AG09309 (cell line): ENCODE measurements at places on chromosomes 3 and 15.

DNA sequence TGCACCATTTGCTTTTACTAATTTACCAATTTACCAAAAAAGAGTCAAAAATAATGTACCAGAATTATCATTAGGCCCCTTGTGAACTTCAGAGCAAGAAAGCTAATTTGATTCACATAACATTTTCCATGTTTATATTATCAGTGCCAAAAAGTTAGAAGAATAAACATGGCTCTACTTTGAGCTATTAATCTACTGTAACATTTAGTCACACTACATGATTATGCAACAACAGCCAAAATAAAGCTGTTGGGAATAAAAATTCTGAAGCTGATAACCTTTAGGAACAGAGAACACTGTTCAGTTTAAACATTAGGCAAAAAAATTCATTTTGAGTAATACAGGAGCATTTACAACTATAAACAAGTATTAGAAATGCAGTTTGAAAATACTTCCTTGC is 63.6 kb downstream of the PROS1 start:
- DNase-seq, result no peak

DNA sequence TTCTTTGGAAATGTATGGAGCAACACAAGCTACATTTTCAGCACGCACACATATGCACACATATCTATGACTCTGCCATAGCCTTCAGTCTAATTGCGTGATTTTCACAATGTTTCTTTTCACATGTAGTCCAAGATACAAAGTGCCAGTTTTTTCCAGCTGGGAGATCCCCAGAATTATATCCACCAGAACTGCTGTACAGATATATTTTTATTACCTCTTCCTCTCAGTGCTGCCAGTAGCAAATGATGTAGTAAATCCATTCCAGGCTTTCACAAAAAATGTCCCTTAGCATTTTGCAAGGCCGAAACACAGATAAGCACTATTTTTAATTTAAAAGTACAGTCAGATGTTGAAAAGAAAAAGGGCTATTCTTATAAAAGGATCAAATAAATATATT is 719.8 kb upstream of the SEMA6D start:
- no peak for DNase-seq

DNA sequence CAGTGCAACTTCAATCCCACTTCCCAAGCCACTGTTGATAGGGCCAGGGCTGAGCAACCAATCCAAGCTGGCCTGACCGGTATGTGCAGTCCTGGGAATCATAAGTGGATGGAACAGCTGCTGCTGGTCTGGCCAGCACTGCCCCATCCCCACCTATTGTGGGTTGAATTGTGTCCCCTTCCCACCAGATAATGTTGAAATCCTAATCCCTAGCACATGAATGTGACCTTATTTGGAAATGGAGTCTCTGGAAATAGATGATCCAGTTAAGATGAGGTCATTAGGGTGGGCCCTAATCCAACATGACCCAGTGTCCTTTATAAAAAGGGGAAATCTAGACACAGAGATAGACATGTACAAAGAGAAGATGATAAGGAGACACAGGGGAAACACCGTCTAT is 13.7 kb upstream of the PDIA5 start:
- no peak for DNase-seq

DNA sequence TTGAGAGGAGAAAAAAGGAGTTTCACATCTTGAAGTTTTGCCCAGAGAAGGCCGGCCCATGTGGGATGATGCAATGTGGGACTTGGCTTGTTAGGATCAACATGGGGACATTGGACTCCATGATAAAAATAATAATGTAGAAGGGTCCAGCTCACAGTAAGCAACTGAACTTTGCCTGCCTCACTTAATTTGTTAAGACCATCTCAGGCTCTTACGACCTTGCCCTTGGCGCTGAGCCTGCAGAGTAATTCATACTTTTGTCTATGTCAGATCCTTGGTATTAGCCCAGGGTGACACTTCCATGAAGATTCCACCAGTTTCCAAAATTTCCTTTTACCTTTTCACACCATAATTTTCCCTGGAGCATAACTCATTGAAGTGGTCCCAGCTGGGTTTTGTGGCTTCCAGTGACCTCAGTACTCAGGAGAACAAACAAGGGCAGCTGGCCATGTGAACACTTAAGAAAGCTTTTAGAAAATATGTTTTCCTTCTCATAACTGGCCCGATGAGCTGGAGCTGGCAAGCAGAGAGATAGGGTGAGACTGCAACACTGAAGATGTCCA is 315.4 kb upstream of the RASGRP1 start:
- DNase-seq, result no peak

DNA sequence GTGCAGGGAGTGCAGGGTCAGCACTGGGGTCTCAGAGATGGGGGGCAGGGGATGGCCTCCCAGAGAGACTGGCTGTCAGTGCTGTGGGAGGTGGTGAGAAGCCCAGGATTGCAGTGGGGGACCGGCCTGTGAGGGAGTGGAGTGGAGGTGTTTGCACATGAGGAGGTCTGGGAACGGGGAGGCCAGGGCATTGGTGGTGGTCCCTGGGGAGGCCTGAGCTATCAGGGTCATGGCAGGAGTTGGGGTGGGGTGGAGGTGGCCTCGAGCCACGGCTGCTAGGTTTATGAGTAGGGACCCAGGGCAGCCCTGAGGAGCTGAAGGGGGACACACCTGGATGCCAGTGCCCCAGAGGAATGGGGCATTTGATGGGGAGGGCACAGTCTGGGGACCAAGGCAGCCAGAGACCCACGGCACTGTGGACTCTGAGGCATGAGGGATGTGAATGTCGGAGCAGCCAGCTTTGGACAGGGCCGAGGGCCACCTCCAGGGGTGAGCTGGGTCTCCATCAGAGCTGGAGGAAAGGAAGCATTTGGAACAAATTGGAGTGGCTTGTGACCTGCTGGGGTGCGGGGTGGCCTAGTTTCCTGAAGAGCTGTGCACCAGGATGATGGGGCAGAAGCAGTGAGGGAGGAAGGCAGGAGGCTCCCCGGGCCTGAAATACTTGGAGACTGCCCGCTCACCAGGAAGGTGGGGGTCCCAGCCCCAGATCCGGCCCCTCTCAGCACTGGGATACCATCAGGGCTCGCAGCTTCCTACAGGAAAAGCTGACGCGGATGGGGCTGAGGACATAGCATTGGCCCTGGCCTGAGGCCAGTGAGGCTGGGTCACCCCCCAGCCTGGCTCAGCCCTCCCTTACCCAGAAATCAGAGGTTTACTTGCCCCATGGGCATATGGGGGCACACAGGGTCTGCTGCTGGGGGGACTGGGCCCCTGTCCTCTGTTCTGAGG is 9.5 kb upstream of the CSPG4 start:
- DNase-seq, result no peak

- DNase-seq, result no peak
Measured at GRCh38 chr15:96361309-96362010, 31.0 kb downstream of the NR2F2 start.

DNA sequence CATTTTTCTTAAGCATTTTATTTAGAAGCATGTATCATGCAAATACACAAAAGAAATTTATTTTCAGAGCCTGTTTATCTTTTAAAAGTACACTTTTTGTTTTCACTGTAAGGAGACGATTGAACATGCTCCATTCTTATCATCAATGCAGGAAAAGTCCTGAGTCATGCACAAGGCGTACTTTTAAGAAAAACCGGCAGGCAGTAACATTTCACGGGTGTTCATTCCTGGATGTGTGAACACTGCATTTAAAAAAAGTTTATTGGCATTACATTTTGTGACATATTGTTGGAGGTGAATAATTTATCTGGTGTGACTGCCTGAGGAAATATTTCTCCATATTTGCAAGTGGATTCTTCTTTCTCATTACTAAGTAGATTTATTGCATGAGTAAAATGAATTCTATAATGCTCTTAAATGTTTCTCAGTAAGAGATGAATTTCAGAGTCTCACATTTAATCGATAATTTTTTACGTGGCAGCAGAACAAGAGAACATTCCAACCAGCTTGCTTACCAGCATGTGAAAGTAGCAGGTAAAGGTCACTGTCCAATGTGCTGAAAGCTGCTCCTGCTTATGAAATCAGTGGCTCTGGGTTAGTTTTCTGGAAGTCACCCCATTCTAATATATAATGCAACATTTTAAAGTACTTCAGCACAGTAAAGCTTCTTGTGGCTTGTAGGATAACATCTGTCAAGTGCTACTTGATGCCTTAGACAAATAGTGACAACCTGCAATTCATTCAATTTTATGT is 87.0 kb downstream of the SV2B start:
- no peak for DNase-seq

DNA sequence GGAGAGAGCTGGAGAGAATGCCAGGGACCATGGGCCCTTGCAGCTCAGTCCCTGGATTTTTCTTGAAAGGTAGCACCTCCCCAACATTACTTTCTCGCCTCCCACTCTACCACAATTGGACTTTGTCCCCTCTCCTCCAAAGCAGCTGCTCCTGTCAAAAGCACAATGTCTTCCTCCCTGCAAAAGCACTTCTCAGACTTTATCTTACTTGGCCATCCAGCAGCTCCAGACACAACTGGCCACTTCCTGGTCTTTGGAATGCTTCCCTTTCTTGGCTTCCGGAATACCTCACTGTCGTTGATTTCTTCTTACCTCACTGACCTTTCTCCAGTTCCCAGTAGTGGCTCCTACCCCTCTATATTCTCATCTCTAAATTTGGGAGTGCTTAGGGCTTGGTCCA is 134.6 kb upstream of the PROK2 start:
- no peak for DNase-seq

DNA sequence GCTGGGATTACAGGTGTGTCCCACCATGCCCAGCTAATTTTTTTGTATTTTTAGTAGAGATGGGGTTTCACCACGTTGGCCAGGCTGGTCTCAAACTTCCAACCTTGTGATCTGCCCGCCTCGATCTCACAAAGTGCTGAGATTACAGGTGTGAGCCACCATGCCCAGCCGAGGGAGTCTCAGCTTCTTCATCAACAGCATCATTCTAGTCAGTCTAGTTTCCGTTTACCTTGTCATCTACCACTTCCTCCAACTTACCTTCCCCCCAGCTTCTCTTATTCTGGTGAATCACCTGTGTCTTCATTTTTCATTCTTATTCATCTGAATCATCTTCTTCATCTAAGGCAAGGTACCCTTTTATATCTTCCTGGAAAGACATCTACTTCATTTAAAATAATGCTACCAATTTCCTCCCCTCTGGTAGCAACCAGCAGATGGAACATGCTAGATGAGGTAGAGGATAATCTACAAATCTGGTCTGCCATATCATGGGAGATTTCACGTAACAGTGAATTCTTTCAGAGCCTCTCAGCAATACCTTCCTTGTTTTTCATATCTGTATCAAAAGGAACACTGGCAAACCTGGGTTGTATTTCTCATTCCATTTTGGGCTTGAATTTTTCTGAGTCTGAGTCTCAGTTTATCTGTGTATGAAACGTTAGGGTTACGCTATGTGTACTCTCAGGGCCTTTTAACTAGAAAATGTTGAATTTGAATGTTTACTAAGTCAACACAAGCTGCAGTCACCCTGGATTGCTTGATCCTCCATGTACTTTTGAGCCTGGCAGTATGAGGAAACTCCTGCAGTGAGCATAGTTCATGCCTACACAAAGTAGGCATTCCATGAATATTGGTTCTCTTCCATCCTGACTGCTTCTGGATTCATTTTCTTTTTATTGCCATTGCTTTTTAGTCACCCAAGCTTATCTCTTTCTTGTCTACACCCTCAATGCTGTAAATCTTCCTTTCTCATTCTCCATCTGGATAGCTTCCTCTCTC is 16.8 kb downstream of the LPP start:
- no peak for DNase-seq

DNA sequence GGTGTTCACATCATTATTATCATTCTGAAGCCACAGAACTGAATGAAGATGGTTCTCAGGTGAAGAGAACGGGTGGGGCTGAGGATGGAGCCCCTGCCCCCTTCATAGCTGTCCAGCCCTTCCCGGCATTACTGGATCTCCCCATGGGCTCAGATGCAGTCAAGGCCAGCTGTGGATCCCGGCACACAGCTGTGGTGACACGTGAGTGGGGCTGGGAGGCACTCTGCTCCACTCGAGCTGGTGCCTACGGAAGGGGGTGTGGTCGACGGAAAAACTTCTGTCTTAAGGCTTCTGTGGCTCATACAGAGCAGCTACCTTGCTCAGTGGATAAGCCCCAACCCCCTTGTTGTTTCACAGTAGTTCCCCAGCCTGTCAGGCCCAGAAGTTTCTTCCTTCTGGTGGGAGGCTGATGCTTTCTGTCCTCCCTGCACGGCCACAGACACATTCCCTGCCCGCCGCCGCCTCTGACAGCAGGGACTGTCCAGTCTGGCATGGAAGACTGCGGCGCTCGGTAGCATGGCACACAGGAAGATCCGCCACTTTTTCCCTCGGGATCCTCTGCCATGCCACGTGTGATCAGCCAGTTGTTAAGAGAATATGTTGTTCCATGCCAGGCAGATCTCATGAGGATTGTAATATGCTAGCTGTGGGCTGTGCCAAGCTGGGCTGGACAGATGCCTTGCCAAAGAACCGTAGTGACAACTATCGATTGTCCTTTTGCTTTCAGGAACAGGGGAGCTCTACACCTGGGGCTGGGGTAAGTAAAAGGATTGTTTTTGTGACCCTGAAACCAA is 5.8 kb downstream of the RCCD1 start:
- no peak for DNase-seq

DNA sequence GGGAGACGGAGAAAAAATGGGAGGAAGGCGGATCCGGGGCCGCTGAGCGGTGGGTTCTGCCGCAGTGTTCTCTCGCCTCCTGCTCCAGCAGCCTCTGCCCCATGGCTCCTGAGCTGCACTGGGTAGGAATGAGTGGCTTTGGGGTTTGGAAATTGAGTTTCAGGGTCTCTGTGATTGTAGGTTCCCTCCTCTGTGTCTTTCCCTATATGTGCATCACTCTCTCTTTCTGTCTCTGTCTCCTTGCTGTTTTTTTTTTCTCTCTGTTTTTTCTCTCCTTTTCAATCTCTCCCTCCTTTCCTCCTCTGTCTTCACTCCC is 1.9 kb downstream of the GRM7 start:
- DNase-seq, result no peak

DNA sequence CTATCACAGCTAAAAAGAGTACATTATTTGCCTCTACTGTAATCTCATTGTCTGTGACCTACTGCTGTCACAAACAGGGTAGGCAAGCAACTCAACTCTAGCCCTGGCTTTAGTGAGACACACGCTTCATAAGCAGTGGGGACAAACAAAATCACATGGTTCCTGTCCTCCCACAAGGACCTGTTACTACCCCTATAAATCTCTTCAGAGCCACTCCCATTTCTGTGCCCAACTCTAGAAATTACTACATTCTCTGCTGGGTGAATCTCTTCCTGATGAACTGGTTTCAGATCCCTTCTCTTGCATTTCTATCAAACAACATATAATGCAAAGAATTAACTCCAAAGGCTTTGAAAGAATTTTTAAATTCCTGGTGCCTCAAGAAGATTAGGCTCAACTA is 117.3 kb downstream of the DMXL2 start:
- DNase-seq, result no peak
